ENCODE measurements at places on chromosomes 7 and 10.

DNA sequence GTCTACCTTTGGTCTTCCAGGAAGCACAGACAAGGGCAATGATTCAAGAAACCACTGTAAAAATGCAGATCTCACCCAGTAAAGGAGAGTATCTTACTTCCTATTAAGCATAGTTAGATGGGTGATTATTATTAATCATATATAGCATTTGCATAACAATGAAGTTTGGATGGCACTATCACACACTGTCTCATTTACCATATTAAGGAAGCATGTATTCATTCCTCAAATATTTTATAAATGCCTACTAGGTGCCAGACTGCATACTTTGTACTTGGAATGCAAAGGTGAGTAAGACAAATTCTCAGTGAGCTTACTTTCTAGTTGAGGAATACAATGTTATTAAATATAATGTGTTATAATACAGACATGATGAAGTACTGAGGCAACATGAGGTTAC lies 53.9 kb upstream of the SKAP2 start:
- DNase-seq = no peak

DNA sequence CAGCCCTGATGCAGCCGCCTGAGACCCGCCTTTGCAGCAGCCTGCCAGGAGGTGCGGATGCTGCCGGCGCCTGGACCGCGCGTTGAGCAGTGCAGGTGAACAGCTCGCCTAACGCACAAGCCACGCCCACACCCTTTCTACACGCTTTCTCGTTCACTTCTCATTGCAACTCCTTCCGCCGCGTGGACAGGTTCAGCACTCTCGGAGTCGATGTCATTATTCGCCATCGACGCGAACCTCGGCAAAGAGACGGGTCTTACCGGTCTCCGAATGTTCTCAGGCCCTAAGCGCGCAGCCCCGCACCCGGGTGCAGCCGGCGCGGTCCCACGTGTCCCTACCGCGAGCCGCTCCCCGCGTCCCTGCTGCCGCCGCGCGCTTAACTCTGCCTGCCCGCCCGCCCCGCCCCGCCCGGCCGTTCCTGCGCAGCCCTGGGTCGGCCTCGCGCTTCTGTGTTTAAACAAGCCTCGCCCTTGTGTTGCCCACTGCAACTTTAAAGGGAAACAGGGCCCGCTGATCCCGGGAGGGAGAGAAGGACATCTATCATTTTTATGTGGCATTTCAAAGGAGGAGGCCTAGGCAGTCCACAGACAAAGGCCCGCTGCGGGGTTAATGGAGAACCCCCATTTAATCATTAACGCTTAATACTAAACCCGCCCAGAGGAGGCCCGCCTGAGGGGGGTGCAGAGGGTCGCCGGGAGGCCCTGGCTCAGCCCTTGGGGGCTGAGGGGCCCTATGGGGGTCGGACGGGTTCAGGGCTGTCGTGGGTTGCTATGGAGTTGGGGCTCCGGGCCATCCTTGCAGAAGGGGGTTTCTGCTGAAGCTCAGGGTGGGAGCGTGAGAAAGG lies 128.5 kb downstream of the WDR11 start:
- no peak for DNase-seq

- no peak for DNase-seq
Measured at GRCh38 chr10:49107111-49107886, 8.0 kb downstream of the VSTM4 start.

DNA sequence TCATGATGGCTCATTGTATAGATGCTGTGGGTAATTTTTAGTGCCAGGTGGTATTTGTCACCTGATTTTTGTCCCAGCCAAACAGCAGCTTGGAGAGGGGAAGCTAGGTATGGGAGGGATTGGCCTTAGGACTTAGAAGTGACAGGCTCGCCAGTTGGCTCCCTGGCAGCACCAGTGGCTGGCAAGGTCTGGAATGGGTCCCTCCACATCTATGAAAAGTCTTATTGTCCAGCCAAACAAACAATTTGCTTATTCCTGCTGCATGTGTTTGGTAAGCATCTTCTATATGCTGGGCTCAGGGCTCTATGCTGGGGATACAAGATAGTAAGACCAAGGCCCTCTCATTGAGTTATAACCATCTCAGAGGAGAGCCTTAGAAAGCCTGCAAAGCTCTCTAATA lies 42.5 kb downstream of the SORCS3 start:
- DNase-seq = no peak

- DNase-seq = no peak
Measured at GRCh38 chr7:137579913-137580640, 236.5 kb upstream of the PTN start.

GRCh38 chr10:90788968-90789367 lies 68.9 kb downstream of the HTR7 start:
- no peak for DNase-seq

DNA sequence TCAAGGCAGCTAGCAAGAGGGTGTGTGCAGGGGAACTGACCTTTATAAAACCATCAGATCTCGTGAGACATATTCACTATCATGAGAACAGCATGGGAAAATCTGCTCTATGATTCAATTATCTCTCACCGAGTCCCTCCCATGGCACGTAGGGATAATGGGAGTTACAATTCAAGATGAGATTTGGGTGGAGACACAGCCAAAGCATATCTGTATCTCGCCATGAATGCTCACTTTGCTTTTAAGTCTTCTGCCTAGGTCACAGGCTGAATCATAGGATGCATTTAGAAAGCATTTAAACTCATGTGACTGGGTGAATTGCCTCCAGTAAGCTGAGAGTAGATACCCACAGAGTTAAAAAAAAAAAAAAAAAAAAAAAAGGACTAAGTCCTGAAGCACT lies 220.0 kb downstream of the AGMO start:
- DNase-seq = no peak

GRCh38 chr7:10950494-10950893 lies 23.2 kb upstream of the PHF14 start:
- no peak for DNase-seq

DNA sequence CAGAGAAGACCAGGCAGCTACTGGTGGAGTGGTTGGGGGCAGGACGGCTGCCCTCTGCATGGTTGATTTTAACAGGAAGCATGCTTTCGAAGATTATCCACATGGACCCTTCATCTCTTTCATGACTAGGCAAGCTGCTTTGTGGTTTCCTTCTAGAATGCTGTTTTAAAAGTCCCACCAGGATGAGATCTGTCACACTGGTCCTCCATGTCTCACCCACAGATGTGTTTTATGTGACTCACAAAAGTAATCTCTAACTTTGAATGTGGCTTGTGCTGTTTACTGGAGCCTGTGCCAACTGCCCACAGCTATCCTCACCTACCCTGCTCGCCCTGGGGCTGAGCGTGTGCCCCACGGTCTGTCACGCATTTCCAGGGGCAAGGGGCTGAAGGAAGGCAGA lies 188.8 kb downstream of the GFRA1 start:
- DNase-seq = no peak

DNA sequence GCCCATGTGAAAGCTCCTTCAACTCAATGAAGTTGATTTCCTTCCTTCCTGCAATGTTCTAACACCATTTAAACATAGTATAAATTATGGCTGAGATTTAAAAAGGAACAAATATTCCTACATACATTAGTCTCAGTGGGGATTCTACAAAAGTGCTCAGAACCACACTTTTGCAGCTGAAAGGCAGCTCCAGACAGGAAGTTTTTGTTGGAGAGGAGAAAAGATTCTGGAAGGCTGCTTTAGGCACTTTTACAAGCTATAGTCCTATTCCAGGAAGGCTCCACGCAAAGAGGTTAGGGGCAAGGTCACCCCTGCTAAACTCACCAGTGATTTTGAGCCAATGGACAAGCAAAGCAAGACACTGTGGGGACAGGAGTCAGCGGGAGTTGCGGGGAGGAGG lies 179.2 kb upstream of the CDCA7L start:
- DNase-seq = no peak

GRCh38 chr10:91415816-91416215 lies 5.7 kb downstream of the HECTD2 start:
- no peak for DNase-seq

DNA sequence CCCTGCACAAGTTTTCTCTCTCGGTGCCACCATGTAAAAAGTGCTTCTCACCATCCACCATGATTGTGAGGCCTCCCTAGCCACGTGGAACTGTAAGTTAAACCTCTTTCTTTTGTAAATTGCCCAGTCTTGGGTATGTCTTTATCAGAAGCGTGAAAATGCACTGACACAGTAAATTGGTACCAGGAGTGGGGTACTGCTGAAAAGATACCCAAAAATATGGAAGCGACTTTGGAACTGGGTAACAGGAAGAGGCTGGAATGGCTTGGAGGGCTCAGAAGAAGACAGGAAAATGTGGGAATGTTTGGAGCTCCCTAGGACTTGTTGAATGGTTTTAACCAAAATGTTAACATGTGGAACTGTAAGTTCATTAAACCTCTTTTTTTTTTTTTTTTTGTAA lies 15.6 kb upstream of the SLC13A1 start:
- no peak for DNase-seq

All from memory B cell (primary cell).